Hypothalamus (tissue), 51 donors: ENCODE measurements at places on chromosomes 12 and 14.

DNA sequence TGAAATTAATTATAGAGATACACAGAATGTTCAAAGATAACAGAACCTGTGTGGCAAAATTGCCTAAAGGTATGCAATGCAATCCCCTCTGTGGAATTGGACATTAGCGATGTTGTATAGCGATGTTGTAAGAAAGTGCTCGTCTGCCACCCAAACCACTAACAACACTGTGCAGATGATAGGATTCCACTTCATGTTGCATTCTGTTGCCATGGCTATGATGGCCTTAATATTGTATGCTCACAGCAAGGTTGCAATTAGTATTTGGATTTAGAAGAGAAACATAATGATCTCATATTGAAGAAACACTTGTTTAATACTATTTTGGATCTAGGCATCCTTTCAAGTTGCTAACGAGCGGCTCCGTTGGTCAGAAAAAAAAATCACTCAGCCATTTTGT, 260.3 kb downstream of the BCAT1 start:
- no peak for DNase-seq

- DNase-seq = no peak
These were observed 92.0 kb downstream of the TBX5 start for GRCh38 chr12:114313910-114314309.

GRCh38 chr12:106135781-106136180, 3.0 kb downstream of the NUAK1 start:
- no peak for DNase-seq

- no peak for DNase-seq
These were observed 58.5 kb upstream of the TMPO start for GRCh38 chr12:98456576-98457573.

DNA sequence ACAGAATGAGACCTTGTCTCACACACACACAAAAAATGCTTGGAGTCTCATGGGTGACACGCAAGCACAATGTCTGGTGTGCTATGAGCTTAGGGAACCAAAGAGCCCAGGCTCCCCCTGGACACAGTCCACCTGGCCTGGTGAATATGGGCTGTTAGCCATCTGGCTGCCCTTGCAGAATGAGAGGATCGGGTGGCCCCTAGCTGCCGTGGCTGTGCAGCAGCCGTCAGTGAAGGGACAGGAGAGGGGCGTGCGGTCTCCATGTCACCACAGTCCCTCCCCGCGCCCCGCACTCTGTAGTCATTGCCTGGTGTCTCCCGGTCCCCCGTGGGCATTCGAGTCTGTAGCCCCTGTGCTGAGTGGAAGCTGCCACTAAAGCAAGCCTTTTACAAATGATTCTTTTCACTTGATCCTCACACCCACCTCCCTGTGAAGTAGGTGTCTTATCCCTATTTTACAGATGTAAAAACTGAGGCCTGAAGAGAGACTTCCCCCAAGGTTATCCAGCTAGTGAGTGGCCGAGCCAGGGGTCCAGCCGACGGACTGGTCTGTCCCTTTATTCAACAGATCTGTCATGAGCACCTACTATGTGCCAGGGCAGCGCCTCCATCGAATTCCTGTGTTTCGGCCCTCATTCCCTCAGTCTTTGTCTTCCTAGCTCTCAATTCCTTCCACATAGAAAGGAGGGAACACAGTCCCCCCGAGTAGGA, 18.8 kb downstream of the MVK start:
- DNase-seq = no peak

DNA sequence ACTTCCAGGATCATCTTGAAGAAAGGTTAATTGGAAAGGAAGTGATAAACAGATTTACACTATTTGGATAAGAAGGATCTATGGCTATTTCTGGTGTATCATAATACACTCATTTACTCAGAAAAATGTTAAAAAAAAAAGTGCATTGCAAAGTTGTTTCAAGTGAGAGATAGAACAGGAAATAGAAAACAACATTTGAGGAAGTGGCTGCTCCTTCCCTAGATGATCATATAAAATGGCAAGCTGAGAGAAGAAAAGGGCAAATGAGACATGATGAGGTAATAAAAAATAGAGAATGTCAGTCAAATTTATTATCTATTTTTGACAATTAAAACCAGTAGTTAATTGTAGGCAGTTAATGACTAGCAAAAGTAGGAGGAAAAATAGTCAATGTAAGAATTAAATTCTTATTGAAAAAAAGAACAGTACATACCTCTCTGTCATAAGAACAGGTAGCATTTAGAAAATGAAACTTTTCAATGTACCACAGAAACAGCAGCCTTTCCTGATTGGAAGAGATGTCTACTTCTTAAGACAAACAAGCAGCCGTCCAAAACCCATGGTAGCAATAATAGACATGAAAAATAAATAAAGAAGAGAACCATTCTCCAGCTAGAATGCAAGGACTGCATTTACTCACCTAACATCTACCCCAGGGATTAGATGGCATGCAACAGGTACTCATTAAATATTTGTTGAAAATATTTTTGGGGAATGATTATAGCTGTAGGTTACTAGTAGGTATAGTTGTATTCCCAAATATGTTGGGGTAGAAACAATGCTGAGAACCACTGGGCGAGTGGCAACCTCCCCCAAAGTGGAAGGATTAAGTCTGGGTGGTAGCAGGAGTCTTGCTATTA, 63.9 kb upstream of the GRIP1 start:
- DNase-seq = no peak

DNA sequence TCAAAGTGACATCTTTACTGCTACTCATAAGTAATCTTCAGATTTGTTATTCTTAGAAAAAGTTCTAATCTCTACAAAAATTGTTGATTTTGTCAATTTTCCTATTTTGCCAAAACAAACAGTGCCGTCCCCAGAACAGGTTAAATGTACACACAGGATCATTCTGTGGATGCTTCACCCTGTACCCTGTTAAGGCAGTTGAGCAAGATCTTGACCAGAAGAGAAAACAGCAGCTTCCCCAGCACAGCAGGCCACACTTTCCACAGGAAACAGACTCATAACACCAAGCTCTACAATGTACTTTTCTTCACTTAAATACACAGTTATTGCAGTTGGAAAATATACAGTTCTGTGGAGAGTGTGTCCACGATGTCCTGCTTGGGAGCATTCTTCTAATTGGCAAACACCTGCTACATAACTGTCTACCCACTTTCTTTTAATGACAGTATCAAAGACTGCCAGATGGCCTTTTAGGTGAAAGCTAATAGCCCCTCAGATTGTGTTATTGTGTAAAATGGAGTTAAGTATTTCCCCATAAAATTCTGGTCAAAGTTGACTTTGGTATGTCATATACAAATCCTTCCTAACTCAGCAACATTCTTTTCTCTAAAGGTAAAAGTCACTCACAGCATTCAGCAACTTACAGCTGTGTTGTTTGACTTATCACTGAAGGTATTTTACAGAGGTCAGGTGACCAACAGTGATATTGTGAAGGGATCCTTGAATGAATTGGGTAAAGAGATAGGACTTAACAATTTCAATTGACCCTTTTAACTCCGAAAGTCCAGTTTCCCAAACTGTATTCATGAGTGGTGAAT, 77.0 kb downstream of the SEC23A start:
- no peak for DNase-seq

DNA sequence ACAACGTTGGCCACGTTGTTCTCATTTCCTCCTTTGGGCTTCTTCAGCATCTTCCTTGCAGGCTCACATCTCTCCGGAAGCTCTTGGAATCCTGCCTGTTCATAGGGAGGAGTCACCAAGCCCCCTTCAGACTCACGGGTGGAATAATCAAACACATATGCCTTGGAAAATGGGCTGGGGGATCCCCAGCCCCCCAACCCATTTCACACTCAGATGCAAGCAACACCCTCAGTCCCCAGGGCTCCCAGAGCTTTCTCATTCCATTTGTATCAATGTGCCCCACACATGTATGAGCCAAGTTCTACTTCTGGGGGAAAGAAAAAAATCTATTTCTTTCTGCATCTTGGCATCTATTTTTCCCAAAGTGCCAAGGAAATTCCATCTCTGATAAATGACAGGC, 33.1 kb downstream of the WSCD2 start:
- DNase-seq = no peak

GRCh38 chr12:114015851-114016250, 49.7 kb upstream of the RBM19 start:
- no peak for DNase-seq

- no peak for DNase-seq
These were observed 13.9 kb upstream of the PPP4R3A start for GRCh38 chr14:91523972-91524371.

DNA sequence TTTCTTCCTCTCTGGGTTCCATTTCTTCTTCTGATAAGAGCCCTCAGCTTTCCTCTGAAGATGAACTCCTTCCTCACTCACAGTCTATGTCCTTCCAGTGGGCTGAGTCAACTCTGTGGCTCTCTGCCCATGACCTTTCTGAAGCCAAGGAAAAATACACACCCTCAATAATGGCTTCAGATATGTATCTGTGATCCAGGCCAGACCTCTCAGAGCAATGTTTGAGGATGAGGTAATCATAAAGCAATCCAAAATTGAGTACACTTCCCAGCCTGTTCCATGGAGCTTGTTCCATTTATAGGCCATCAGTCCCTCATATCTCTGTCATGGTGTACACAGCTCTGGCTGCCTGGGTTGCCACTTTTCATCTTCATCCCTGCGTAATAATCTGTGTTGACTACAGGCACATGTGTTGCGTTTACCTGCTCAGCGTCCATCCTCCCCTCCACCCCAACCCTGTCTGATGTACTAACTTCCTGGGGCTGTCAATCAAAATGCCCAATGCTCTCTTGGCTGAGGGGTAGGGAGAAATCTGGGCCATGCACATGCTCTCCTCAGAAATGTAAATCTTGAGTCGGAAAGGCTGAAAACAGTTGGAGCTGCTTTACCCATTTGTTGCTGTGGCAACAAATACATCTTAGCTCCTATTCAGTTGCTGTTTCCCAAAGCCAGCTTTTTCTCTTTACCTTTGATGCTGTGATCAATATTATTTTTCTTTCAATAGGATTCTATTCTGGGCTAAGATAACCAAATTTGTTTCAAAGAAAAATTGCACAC, 377.8 kb upstream of the TMEM132C start:
- DNase-seq = no peak

- DNase-seq = no peak
These were observed 42.1 kb upstream of the TBX5 start for GRCh38 chr12:114447799-114448617.

DNA sequence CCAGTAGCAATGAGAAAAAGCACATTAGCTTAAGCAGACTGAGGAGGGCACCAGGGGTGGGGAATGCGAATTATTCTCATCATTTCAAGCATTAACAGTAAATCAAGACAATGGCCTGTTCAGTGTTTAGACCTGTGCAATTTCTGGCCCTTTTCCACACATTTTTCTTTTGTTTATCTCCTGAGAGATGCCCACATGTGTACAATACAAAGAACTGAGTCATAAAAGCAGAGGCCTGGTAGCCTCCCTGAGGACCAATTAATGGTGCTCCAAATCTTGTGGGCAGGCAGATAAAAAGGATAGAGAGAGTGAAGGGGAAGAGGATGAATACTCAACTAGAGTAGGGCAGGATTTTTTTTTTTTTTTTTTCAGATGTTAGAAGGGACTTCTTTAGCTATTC, 480.8 kb downstream of the RERGL start:
- DNase-seq = no peak

- DNase-seq = no peak
These were observed 5.9 kb upstream of the GSC start for GRCh38 chr14:94775871-94776210.
